ENCODE measurements at places on chromosomes 5 and 9.

GRCh38 chr9:35563791-35564197, 41.3 kb upstream of the TESK1 start:
- no peak for DNase-seq

GRCh38 chr5:140025736-140026135, 17.4 kb downstream of the NRG2 start:
- no peak for DNase-seq

GRCh38 chr9:116087246-116087645, 66.3 kb upstream of the PAPPA start:
- no peak for DNase-seq

DNA sequence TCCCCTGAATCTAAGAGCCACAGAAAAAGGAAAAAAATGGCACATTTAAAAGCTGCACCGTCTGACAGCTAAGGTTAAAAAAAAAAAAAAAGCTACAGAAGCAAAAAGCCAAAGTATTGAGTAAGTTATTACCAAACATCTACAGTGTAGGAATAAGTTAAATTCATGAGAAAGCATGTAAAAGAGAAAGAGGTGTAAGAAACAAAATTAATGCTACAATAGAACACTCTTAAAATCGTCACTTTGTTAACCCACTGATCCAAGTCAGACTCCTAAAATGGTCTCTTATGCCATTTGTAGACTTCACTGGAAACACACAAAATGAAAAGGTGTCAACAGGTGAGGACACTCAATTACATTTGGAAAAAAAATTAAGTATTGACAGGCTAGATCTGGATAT, 120.2 kb downstream of the SSBP2 start:
- DNase-seq = no peak

GRCh38 chr9:99986642-99987041, 80.2 kb downstream of the STX17 start:
- no peak for DNase-seq
